ENCODE measurements at places on chromosomes 12 and 14.

GRCh38 chr14:26527095-26527494, 70.7 kb downstream of the NOVA1 start:
- DNase-seq, result no peak

DNA sequence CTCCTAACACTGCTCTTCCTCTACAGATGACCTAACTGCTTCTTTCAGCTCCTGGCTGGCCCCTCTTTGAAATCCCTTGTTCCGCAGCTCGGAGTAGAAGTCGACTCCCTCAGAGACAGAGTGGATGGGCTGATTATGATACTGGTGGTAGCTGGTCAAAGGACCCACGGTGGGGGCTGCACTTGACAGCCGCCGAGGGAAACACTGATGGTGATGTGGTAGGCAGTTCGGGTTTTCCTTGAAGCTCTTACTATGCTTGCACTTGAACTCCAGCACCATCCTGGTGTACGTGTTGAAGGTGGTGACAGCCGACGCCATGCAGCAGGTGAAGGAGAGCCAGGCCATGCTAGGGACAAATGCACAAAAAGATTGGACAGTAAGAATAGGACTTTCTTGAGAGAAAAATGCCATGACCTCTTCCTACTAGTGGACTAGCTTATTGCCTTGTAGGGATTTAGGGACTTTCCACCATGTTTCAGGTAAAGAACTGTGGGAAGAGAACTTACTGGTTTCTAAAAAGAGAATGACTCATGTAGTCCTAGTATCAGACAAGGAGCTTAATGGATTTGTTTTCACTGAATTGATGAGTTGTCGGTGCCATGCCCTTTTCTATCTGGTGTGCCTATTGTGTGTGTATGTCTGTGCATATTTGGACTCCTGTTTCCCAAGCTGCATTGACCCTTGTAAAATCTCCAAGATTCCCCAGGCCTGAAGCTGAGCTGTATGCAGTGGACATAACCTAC, 18.4 kb downstream of the GSG1 start:
- no peak for DNase-seq

GRCh38 chr14:68662392-68662791, 130.5 kb downstream of the ZFP36L1 start:
- DNase-seq, result no peak

DNA sequence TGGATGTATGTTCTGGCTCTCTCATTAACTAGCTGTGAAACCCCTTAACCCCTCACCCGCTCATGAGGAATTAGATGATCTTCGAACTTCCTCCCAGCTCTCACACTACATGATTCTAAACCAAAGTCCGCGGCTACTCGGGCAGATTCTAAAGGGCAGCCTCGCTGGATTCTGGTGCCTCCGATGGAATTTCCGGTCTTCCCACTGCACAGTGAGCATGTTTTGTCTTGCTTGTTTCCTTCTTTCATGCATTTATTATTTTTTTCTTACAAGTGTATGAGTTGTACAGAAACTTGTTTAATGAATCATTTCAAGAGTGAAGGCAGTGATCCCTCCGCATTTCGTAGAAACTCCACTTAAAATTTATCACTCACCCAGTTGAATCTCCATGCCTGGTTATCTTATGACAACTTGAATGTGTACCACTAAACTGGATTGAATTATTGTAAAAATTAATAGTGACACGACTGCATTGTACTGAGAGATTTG, 4.5 kb upstream of the HCAR3 start:
- DNase-seq, result no peak

DNA sequence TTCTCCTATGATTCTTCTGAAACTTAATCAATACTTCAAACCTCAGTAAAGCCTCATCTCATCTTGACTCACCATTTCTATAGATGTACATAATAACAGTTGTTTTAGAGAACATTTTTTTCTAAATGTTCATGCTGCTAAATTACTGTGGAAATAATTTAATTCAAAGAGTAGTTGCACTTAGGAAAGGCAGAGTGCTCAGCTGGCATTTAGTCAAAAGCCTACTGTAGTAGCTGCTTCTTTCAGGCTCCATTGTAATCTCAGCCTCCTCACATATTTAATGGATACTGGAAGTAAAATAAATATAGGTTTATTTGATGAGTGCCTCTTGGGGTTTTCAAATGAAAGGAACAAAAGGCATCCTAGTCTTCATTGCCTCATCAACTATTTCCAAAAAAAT, 325.0 kb downstream of the CCER1 start:
- no peak for DNase-seq

DNA sequence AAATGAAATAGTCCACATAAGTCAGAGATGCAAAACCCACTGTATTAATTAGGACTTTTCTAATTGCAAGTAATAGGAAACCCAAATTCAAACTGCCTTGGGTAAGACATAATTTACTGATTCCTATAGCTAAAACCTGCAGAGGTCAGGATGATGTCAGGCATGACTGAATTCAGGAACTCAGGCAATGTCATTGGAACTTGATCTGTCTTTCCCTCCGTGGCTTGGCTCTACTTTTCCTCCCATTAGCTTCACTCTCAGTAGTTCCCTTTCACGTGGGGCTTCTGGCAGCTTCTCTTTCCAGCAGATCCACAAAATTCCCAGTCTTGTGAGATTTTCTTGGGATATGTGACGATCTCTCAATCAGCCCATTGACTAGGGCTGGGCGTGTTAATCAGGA, 2.4 kb upstream of the JDP2 start:
- no peak for DNase-seq

DNA sequence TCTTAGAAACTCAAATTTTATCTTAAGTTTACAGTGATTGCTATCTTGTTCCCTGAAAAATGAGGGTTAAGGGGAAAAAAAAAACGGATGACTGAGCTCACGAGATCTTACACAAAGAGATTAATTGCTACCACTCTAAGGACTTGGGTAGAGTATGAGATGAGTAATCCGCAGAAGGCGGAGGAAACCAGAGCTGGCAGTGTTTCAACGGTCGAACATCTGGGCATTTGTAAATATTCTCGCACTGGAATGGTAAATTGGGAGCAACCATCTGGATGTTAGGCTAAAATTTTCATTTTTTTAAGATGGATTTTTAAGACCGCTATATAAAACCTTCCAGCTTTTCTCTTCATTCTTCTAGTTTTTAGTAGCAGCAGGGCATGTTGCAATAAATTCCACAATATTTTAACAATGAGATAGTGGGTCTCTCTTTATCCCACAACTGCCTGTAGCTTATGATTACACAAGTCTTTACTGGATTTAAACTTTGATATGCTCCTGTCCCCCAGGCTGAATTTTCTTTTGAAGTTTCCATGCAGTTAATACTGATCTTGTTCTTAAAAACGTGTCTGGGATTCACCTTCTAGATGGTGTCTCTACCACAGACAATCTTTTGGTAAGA, 1324.1 kb downstream of the AACS start:
- no peak for DNase-seq

DNA sequence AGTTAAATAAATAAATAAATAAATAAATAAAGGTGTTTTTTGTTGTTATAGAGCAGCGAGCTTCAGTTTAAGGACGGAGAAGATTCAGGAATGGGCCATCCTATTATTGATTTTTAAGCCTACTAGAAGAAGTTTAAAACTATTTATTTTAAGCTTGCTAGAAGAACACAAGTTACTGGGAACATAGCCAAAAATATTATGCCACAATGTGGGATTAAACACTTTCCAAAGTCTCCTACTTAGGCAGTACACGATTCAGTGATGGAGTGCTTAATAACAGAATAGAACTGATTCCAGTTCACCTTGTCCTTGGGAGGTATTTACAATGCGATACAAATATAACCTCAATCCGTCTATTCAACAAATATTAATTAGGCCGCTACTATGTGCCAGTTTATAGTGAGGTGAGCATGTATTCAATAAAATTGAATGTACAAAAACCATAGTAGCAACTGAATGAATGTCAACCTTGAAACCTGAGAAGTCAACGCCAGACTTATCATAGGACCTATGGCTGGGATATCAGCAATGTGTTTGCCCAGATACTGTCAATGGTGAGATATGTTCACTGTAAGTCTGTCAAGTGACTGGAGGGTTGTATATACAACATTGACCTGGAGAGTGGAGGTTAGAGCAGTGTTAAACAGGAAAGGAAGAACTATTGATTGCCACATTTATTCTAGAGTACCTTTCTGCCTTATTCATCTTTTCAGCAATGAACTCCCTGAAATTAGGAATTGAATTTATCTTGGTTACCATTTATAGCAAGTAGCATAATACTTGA, 486.4 kb downstream of the TMTC2 start:
- no peak for DNase-seq

DNA sequence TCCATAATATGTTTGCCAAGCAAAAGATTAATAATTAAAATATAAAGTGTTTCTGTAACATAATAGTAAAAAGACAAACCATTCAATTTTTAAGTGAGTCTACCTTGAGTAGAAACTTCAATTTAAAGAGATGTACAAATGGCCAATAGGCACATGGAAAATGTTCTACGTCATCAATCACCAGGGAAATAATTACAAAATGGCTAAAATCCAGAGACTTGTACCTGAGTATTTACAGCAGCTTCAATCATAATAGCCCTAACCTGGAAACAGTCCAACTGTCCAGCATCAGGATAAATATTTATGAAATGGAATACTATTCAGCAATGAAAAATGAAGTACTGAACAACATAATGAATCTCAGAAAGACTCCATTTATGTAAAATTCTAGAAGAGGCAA, 95.5 kb upstream of the FAR2 start:
- no peak for DNase-seq

- no peak for DNase-seq
Measured at GRCh38 chr14:70982200-70982599, 74.9 kb downstream of the PCNX1 start.

Measured in GM12891 (cell line).